ENCODE measurements at places on chromosomes 3 and 15.

DNA sequence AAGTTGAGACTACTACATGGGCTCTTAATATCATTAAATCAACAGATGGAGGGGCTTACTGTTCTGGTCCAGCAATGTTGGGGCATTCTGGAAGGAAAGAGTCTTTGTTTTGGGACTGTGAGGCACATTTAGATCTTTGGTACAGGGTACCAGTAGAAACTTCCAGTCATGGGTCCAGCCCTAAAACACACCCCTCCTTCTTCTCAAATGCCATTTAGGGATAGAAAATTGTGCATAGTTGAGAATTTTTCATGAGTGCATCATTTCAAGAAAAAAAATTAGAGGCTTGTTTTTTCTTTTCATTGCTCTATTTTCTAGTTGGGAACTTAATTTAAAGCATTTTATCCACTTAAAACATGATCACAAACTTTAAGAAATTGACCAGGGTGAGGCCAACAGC lies 4.1 kb upstream of the RTP1 start:
- DNase-seq, result no peak

DNA sequence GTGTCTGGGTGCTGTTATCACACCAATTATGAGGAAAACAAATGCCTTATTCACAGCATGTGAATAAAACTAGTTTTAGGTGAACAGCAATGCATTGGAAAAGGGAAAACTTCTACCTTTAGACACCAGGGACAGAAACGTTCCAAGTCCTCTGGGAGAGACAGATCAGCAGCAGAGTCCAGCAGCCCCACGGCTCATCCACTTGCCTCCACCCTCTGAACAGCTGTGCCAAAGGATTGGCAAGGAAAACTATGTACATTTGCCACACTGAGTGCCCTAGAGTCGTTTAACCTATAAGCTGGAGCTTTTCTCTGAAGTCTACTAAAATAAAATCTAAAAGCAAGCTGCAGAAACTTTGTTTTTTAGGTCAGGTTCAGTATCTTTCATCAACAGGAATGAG lies 107.7 kb upstream of the EIF1B start:
- DNase-seq, result no peak

- no peak for DNase-seq
Observed at GRCh38 chr15:91357011-91357410, 257.0 kb downstream of the SV2B start.

DNA sequence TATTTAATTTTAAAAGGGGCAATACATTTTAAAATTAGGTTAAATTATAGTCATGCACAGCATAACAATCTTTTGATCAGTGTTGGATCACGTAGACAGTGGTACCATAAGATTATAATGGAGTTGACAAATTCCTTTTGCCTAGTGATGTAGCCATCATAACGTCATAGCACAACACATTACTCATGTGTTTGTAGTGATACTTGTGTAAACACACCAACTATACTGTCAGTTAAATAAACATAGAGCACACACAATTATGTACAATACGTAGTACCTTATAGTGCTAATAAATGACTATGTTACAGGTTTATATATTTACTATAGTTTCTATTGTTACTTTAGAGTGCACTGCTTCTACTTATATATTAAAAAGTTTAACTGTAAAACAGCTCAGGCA lies 31.2 kb downstream of the FOXB1 start:
- no peak for DNase-seq

DNA sequence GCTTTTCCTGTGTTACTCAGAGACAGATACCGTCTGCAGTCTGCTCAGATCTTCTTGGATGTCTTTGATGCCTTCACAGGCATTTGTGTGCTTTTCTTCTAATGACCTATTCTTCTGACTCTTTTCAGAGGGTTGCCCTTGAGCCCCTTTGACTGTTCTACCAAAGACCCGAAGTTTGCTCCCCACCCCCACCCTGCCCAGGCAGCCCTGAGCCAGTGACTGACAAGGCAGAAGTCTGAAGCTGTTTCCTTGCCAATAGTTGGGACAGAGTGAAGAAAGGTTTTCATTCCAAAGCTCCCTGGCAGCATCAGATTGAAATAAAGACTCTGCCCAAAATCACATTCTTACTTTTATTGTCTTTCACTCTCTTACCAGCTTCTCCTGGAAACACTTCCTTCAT lies 9.0 kb upstream of the ATP13A5 start:
- DNase-seq, result no peak

DNA sequence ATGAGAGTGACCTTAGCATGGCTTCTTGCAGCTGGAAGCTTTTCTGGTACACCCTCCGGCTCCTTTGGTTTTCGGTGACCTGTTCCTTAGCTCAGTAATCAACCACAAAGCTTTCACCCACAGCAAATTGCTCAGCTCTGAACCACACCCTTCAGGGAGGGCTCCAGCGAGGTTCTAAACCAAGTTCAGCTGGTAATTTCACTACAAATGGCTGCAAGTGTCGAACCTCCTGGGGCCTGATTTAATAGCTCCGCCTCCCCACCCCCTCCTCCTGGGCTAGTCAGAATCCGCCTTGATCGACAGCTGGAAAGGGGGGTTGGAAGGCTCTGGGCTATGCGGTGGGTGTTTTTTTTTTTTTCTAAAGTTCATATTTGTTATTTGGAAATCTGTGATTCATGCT lies 150.9 kb upstream of the MCTP2 start:
- DNase-seq, result no peak

DNA sequence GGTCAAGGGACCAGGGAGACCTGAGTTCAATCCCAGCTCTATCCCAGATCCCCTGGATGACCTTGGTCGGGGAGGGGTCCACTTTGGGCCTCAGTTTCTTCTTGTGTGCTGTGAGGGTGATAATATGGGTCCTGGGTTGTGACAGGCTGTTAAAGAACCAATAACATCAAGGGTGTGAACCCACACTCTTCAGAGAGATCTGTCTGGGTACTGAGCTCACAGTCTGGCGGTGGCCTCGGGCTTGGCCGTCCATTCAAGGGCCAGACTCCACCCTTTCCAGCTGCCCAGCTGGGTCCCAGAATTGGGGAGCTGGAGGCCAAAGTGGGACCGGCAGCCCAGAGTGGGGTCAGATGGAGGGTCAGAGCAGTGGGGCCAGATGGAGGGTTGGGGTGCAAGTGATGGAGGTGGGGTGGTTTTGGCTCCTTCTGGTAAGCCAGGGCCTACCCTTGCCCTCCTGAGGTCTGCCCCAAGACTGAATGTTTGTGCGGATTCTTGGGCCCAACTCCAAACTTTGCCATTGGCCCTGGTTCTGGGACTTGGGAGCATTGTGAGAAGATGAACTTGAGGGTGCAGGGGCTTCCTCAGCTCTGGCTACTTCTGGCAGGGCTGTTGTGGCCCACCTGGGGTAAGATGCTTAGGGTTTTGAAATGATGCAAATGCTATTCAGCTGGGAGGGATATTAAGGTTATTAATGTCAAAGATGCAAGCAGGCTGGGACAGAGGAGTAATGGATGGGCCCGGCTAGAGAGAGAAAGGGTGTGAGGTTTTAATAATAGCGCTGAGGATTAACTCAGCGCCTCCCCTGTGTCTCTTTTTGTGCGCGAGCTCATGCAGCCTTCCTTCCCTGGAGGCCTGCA lies 1.5 kb downstream of the CORO2B start:
- no peak for DNase-seq

DNA sequence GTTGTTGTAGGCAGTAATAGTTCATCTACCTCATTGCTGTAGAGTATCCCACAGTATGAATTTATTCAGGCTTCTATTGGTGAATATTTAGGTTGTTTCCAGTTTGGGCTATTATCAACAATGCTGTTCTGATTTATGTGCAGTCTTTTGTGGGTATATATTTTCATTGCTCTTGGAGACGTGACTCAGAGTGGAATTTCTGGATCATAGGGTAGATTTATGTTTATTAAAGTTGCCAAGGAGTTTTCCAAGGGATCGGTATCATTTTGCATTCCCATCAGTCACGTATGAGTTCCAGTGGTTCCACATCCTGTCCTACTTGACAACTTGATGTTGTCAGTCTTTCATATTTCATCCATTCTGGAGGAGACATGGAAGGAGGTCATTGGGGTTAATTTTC lies 8.4 kb upstream of the HRH1 start:
- no peak for DNase-seq

DNA sequence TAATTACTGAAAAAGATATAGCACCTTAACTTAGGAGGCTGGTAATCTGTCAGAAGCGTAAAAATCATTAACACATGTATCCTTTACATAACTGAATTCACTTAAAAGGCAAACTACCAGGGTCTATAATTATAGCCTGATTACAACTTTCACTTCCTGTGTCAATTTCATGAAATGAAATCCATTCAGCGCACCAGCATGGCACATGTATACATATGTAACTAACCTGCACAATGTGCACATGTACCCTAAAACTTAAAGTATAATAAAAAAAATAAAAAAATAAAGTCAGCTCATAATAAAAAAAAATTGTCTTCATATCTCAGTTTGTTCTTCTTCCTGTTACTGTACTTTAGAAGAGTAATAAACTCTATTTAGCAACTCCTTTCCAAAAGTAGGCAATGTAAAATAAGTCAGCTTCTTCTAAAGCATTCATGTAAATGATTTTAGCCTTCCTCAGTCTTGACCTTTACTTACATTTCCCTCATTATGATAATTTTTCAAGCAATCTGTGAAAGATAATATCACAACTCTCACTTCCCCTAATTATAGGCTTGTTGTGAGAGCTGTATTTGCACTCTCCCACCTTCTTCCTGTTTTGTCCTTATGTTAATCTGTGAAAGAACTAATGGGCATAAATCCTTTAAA lies 50.1 kb downstream of the KBTBD8 start:
- no peak for DNase-seq

- DNase-seq, result no peak
Observed at GRCh38 chr3:38497031-38497430, 891 bp downstream of the EXOG start.

- DNase-seq, result no peak
Observed at GRCh38 chr3:50365842-50366220, 6.5 kb upstream of the TMEM115 start.

DNA sequence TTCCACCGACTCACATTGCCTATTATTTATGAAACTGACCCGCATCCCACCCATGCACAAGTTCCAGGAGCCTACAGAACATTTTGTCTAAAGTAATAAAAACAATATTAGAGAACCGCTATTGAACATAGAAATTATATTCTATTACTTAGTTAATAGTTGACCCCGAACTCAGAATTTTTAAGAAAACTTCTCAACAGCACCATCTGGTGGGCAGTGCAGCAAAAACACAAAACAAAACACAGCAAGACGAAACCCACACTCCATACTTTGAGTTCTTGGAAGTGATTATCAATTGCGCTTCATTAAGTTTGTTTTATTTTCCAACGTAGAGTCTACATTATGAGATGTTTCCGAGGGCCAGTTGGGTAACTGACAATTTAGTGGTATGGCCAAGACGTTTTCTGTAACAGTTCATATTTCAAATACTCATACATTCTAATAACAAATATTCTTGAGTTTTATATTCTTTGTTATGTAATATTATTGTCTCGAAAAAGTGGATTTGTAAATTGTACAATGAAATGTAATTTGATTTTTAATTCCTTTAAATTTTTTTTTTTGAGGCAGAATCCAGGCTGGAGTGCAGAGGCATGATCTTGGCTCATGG lies 24.0 kb upstream of the C3orf70 start:
- DNase-seq, result no peak

DNA sequence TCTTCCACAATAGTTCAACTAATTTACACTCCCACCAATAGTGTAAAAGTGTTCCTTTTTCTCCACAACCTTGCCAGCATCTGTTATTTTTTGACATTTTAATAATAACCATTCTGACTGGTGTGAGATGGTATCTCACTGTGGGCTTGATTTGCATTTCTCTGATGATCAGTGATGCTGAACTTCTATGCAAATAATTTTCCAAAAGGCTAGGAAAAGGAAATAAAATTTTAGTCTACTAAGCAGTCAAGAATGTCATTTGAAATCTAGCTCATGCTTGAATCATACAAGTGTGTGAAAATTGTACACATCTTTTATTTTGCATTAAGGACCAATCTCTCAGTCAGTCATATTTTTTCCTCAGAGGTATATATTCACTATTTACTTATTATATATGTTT lies 101.7 kb upstream of the UBP1 start:
- DNase-seq, result no peak

DNA sequence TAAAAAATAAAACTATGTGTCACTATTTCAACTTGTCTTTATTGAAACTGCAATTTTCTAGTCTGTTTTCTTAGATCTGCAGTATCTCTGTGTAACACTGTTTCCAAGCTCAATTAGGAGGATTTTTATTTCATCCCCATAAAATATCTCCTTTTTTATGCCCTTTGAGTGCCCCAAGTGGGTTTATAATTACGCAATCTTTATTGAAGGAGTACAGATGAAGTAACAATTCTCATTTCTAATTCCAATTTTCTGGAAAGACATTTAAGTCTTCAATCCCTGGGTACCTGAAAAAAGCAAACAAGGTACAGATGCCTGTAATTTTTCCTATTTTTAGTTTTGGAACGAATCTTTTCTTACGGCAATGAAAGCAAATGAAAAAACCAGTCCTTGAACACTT lies 61.3 kb downstream of the CYP19A1 start:
- DNase-seq, result no peak

DNA sequence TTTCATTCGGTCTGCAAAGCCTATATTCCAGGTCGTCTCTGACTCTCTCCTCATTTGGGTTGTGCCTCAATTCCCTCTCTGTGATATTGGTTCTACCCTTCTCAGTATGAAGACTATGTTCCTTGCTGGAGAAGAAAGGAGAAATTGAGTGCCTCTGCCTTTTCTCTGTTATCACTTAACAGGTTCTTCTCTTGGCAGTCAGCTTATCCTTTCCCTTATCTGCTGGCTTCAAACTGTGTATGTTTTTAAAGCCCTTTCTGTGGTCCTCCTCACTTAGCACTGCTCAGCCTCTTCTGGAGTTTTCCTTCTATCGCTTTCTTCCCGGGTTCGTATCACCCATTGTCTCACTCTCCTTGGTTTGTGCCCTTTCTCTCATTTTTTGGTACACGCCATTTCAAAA lies 65.3 kb upstream of the FSTL1 start:
- DNase-seq, result no peak

DNA sequence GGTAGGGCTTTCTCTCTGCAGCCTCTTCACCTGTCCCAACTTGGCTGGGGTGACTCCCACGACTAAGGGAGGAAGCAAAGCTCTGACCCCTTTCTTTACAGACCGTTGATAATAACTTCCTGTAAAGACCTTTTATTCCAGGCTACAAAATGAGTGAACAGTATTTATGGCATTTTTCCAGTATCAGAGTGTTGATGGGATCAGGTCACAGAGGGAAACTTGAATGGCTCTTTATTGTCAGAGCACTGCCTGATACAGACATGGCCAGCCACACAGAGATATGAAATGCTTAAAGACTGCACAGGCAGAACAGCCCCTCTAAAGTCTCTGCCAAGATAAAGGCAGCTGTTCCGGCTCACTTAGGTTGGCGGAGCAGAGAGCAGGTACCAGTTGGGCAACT lies 1033.9 kb upstream of the NR2F2 start:
- DNase-seq, result no peak
